Stimulated activated CD8-positive, alpha-beta memory T cell treated with anti-CD3 and anti-CD28 coated beads, Interleukin-7, amount 100 ng/mL, for 1 hour (primary cell): ENCODE measurements at places on chromosomes 3 and 15.

- no peak for DNase-seq
These were observed 6.4 kb downstream of the THPO start for GRCh38 chr3:184371570-184372018.

DNA sequence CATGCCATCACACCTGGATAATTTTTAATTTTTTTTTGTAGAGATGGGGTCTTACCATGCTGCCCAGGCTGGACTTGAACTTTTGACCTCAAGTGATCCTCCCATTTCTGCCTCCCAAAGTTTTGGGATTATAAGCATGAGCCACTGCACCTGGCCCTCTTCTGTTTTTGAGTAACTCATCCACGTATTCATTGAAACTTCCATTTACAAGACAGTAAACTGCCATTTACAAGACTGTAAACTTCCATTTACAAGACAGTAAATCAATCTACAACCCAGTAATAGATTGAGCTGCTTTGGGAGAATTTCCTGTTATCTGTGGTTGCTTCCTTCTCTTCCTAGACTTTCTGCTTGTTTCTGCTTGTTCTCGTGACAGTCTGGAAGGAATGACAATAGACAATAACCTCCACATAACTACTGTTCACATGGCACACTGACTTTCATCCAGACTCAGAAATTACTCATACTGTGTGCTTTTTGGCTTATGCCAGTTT, 114.7 kb upstream of the CCNL1 start:
- DNase-seq: no peak

- DNase-seq: no peak
These were observed 13.0 kb downstream of the SCN5A start for GRCh38 chr3:38636464-38636863.

- DNase-seq: no peak
These were observed 10.6 kb downstream of the CMC1 start for GRCh38 chr3:28252001-28252431.

DNA sequence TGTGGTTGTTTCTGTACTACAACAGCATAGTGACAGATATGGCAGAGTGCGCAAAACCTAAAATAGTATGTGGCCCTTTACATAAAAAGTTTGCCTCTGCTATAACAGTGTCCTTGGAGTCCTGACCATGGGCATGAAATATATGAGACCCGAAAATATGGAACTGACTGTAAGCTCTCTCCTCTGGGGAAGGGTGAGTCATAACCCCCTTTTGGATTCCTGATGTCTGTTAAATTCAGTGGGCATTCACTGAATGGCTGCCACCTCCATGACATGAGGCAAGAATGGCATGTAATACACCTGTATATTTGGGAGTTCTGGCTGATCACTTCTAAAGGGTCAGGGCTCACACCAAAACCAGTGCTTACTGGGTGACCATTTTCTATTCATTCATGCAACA, 6.1 kb downstream of the TBC1D2B start:
- DNase-seq: no peak
